ENCODE measurements at places on chromosomes 11 and 22.

GRCh38 chr22:31210556-31211421, 1.3 kb upstream of the LIMK2 start:
- peak; percentile 9 for DNase-seq

DNA sequence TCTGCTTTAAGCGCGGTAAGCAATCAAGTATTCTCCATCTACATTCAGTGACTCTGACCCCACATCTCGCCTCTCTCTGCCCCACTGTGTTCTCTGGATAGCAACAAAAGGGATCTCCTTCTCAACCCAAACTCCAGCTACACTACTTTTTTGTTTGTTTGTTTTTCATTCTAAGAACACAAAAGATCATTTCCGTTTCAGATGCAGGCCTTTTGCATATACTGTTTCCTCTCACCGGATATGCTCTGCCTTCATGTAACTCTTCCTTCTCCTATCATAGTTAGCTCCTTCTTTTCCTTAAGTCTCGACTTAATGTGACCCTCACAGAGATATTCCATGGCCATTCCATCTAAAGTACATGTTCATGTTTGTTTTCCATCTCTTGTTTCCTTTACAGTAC, 179.8 kb upstream of the MTMR2 start:
- no peak for DNase-seq

GRCh38 chr11:1565173-1565903, 6.7 kb downstream of the DUSP8 start:
- DNase-seq = no peak

- DNase-seq = no peak
These were observed 74.2 kb downstream of the MORC2 start for GRCh38 chr22:30894371-30894740.

DNA sequence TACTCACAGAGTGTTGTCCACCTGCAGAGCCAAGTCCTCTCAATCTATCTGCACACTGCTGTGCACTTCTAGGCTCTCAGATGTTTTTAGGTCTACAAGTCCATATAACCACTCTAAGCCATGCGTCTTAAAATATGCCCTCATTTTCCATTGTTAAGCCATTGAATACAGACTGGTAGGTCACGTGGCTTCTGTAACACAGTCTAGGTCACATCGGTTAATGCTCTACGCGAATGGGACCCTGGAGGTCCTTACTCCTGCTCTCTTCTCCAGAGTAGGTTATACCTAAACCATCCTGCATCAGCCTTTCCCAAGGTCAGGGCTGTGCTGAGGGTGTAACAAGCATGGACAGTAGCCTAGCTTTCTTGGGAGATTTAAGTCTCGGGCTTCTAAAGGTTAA, 819 bp downstream of the JAML start:
- no peak for DNase-seq

DNA sequence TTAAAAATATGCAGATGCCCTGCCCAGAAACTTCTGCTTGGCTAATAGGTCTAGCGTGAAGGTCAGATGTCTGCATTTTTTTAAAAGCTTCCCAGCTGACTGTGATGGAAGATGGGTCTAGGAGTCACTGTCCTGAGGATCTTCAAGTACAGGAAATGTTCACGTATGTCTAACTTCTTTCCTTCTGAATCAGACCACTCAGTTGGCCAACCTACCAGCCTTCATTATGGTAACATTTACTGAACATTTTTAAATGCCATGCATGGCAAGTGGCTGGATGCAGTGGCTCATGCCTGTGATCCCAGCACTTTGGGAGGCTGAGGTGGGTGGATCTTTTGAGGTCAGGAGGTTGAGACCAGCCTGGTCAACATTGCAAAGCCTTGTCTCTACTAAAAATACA, 1.1 kb upstream of the PRG2 start:
- no peak for DNase-seq

GRCh38 chr11:37002831-37003230, 404.8 kb upstream of the RAG2 start:
- DNase-seq = no peak

DNA sequence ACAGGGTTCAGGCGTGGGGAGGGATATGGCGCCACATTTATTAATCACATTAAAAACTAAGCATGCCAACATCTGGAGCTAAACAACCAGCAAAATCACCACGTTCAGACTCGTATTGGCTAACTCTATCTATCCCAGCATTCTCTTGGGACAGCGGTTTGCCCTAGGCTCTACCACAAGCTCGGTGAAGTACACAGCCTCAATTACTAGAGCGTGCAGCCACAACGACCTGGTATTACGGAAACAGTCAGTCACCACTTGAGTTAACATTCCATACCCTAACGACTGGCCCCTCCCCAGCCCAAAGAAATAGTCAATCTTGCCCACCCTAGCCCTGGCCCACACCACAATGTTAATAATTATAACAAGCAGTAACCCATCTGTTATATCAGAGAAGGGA, 32.1 kb downstream of the APOL5 start:
- DNase-seq = no peak

DNA sequence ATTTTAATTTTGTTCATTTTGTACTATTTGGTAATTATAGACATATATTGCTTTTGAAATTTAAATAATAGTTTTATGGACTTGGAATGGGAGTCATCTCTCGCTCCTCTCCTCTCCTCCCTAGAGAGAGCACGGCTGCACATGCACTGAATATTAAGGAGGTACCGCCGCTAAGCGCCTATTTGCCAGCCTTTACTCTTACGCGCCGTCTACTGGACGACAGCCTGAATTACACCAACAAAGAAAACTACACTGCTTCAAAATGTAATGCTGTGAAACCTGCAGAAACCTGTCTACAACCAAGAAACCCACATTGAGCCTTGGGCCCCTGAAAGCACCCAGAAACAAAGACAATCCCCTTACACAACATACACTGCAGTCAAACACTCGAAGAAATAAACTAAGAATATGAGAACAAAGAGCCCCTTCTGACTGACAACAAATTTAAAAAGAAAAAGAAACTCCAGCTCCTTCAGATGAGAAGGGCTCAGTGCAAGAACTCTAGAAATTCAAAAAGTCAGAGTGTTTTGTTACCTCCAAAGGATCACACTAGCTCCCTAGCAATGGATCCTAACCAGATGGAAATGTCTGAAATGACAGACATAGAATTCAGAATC, 737.2 kb downstream of the LRRC4C start:
- DNase-seq = no peak

- no peak for DNase-seq
These were observed 14.3 kb upstream of the EFCAB6 start for GRCh38 chr22:43826142-43827002.

Measured in activated naive CD4-positive, alpha-beta T cell treated with anti-CD3 and anti-CD28 coated beads, Interleukin-2, amount 50 U/mL, for 72 hours (primary cell).